NCI-H2081 treated with DMSO at 0.1 percent for 48 hours (cell line): ENCODE measurements at places on chromosomes 5 and 9.

- no peak for DNase-seq
Measured at GRCh38 chr9:132832171-132832881, 45.8 kb downstream of the AK8 start.

DNA sequence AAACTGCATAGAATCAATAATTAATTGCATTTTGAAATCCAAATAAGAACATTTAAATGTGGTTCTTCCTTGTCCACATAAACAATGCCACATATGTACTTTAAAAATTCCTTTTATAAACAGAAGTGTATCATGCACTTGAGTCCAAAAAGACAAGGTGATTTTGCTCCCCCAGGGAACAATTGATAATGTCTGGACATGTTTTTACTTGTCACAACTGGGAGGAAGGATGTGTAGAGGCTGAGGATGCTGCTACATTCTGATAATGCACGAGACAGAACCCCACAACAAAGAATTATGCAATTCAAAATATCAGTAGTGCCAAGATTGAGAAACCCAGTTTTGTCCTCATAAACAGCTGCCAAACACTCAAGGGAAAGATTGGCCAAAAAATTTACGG, 181.1 kb upstream of the ISL1 start:
- DNase-seq: no peak

- no peak for DNase-seq
Measured at GRCh38 chr9:2595973-2596372, 25.6 kb upstream of the VLDLR start.

GRCh38 chr5:78113689-78114264, 180.7 kb downstream of the AP3B1 start:
- DNase-seq: no peak

DNA sequence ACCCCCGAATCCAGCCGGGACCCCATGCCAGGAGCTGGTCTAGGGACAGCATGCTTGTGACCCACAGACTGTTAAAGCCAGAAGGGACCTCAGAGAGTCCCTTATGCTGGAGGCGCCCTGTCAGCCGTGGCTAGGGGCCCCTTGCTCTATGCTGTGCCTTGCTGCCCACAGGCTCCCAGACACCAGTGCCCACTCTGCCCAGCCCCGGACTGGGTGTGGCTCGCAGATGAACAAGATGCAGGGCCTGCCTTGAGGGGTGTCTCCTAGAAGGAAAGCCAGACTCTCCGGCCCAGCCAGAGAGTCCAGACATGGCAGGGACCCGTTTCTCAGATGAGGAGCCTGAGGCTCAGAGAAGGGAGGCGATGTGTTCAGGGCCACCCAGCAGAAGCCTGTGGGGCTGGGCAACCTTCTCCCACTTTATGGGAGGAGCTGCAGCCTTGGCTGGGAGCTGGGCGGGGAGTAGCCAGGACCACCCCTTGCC, 85.7 kb downstream of the LMX1B start:
- DNase-seq: no peak

DNA sequence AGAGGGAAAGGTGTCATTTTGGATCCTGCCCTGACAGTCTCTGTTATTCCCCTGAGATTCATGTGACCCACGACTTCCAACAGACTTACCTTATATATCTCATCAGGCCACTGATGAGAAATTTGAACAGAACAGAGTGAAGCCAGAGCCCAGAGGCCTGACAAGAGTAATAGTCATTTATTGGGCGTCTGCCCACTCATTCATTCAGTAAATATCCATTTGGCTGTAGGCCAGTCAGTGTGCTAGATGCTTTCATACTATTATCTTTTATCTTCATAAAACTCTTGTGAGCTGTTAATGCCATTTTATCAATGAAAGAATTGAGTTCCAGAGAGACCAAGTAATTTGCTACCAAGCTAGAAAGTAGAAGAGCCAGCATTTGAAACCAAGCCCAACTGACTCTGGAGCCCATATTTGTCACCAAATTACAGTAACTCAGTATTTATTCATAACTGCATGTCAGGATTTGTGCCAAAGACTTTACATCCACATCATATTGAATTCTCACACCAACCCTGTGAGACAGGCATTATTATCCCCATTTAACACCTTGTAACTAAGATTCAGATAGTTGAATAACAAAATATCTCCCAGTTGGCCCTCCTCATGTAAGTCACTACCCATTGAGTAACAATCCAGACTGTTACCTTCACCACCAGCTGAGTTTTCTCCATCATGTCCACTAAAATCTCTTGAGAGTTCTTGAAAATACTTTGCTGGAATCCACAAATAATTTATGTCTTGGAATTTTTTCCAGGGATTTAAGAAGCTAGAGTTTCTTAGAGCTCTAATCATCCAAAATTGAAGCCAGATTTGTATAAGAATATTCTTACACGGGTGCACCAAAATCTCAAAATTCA, 2.5 kb downstream of the PTPDC1 start:
- DNase-seq: peak; percentile 44

GRCh38 chr5:65837139-65837538, 89.2 kb upstream of the ERBIN start:
- no peak for DNase-seq

DNA sequence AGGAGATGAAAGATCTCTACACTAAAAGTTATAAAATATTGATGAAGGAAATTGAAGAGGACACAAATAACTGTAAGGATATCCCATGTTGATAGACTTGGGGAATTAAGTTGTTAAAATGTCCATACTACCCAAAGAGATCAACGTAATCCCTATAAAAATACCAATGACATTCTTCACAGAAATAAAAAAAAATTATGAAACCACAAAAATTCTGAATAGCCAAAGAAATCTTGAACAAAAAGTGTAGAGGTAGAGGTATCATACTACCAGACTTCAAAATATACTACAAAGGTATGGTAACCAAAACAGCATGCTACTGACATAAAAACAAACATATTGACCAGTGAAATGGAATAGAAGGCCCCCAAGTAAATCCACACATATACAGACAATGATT, 71.5 kb upstream of the ELL2 start:
- DNase-seq: no peak

GRCh38 chr5:136067422-136067821, 38.6 kb downstream of the TGFBI start:
- DNase-seq: no peak

DNA sequence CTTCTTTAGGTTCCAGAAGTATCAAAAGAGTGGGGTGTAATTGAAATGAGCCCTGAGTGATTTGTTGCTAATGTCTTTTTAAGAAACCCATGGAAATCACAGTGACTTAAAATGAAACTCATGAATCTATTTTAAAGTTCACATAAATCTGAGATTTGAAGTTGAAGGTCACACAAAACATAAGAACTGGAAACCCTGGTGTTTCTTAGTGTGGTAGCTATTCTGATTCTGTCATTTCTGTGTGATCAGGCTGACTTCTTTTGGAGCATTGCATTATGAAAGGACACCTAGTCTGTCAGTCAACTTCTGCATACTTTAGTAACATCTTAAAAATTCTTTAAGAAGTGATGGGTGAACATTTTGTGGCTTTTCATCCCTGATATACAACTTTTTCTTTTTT, 448.8 kb downstream of the TLE4 start:
- DNase-seq: no peak

DNA sequence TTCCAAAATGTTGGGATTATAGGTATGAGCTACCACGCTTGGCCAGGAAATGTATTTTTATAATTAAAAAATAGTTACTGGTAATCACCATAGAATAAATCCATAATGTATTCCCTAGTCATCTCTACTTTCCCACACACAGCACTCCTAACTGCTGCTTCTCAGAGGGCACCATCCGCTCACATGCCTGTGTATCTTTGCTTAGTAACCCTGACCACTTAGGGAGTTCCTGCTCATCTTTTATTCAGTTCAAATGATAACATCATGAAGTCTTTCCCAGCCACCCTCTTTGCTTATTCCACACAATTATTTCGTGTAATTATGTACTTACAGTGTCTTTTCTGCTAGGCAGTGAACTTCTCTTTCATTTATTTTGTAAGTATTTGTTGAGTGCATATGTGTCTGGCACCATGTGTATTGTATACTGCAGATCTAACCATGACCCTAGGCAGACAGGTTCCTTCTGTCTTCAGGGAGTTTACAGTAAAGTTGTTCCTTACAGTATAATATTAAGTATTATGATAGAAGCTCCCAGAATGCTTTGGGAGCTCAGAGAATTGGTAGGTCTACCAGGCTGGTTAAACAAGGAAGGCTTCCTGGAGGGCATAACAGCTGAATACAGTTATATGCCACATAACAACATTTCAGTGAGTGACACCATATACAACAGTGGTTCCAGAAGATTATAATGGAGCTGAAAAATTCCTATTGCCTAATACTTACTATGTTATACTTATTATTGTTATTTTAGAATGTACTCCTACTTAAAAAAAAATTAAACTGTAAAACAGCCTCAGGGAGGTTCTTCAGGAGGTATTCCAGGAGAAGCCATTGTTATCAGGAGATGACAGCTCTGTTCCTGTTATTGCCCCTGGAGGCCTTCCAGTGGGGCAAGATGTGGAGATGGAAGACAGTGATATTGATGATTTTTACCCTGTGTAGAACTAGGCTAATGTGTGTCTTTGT, 39.2 kb downstream of the DCAF10 start:
- DNase-seq: no peak

GRCh38 chr5:96096724-96097123, 135.1 kb upstream of the ELL2 start:
- no peak for DNase-seq

DNA sequence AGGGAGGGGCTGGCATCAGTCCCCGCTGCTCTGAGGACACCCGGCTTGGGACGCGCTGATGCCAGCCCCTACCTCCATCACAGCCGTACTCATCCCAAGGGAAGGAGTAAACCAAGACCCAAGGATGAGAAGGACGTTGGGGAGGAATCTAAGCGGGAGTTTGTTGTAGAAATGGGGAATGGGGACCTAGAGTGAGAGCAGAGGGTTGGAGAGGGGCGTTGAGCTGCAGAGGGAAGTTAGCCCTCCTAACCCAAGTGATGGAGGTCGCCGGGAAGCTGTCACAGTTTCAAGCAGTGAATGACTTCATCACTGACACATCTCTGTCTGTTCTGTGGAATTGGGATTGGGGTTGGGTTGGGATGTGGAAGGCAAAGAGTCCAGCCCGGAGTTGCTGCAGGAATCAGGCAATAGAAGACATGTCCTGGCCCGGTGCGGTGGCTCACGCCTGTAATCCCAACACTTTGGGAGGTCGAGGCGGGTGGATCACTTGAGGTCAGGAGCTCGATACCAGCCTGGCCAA, 759 bp upstream of the SUSD1 start:
- DNase-seq: no peak

DNA sequence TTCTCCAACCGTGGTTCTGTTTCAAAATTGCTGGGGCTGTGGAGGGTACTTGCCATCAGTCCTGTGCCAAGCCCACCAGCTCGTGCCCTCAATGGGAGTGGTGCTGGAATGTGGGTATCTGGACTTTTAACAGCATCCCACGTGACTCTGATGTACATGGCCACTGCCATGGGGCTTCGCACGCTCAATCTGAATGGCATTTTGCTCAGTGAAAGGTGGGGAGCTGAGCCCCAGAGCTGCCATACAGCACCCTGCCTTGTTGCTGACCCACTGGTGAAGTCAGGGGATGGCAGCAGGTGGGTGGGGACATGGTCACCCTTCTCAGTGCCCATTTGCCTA, 16.6 kb upstream of the SYNPO start:
- no peak for DNase-seq

DNA sequence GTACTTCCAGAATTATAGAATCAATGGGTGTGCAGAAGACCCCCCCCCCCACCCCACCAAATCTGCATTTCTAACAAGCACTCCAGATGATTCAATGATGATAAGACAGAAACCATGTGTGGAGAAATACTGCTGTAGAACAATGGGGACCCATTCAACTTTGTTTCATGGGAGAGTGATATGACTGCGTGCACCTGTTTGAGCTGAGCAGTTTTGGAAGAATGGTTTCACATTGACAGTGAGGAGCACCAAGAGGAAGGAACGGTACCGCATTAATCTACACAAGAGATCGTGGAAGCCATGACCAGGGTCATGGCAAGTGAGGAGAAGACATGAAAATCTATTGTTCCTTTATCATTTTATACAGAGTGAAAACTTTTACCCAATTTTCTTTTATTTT, 202.7 kb downstream of the CD180 start:
- DNase-seq: no peak

DNA sequence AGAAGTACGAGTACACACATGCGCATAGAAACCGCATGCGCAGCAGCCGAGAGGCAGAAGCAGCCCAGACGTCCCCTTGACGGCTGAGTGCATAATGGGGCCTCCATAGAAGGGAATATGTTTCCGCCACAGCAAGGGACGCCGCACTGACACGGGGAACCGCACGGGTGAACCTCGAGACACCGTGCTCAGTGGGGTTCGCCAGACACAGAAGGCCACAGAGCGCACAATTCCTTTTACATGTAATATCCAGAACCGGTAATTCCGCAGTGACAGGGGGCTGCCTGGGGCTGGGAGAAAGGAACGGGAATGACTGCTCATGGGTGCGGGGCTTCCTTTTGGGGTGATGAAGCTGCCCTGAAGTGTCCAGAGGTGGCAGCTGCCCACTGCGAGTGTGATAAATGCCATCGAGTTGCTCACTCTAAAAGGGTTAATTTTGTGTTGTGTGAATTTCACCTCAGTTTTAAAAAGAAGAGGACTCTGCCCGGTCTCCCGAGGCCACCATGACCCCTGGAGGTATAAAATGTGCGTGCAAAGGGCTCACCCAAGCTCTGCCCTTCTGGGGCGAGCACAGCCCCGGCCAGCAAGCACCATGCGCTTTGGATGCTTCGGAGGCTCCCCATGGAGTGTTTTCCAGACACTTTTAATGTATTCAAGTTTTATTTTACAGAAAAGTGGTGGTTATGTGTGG, 29.7 kb downstream of the MRPL36 start:
- DNase-seq: no peak

DNA sequence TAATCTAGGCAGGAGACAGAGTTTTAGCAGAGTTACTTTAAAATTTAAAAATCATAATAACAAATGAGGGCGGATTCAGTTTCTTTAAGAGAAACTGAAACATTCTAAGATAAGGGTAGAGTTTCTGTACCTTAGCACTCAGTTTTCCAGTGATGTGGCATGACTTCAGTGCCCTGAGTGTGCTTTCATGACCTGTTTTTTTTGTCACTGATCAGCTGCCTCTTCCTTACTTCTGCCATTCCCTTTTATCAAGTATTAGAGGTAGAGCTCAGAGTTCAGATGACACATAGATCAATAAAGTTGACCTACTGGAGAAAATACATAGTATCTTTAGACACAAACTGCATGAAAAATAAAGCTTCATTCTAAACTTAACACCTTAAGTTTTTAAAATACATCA, 82.3 kb downstream of the ERMP1 start:
- no peak for DNase-seq

DNA sequence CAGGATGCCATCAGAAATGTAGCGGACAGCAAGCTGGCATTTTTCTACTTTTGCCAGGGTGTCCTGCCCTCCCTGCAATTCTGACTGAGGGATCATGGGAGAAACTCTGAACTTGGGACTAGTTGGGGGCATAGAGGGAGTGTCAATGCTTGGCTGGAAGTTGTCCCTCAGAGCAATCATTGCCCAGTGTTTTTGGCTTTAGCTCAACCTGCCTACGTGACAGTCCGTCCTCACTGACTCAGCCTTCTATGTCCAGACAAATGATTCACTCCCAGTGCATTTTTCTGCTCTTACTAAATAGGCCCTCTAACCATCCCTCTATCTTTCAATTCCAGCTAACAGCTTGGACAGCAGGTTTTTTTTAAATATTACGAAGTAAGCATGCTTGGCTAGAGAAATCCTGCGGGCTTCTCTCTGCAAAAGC, 627.4 kb downstream of the TLR4 start:
- DNase-seq: no peak
